Amygdala (tissue), 56 donors: ENCODE measurements at places on chromosomes 6 and 20.

DNA sequence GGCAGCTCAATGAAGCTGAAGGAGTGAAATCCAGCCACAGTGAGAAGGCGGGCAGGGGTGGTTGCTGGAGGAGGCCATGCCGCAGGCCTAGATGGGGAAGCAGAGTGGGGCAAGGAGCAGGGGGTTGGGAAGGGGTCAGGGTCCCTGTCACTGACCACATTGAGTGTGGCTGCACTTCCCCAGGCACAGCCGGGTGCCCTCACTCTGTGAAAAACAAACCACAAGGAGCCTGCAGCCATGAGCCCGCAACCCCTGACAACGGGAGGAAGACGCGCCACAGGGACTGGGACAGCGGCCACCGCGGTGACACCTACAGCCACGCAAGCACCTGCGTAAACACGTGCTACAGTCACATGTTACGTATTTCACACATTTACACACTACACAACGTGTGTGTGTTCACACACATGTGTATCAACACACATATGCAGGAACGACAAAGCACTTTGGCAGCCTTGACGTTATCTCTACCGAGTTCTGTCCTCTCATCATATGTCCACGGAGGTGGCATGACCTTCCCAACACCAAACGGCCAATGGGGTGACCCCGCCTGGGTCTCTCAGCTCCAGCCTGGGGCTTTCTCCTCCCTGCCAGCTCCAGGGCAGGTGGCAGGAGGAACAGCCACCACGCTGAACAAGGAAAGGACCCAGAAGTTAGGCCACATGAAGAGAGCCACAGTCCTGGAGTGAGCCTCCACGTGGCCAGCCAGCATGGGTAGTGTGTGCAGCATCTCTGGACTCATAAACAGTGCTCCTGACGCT, 137.6 kb upstream of the RPS6KA2 start:
- no peak for DNase-seq

GRCh38 chr20:62832212-62832922, 15.5 kb downstream of the COL9A3 start:
- DNase-seq, result peak; percentile 14

GRCh38 chr6:122214605-122215318, 184.7 kb upstream of the HSF2 start:
- DNase-seq, result no peak

GRCh38 chr6:28914941-28915340, 8.8 kb downstream of the TRIM27 start:
- no peak for DNase-seq

GRCh38 chr6:633611-634010, 23.3 kb downstream of the HUS1B start:
- DNase-seq, result no peak

GRCh38 chr20:3161316-3162079, 1.8 kb upstream of the FASTKD5 start:
- DNase-seq, result no peak

- DNase-seq, result no peak
These were observed 5.5 kb upstream of the PABPC1L start for GRCh38 chr20:44904377-44904776.
